Naive thymus-derived CD4-positive, alpha-beta T cell (primary cell): ENCODE measurements at places on chromosomes 16 and 17. TPM values are rescaled to one million over a fixed set of nuclear protein-coding genes. Genes with fewer than 3 reads are reported as not detected.

Gene KCNJ18
- polyA plus RNA-seq, result not detected

Gene NDRG4
- polyA plus RNA-seq, result 1.5 TPM

Gene SSTR5
- not detected for polyA plus RNA-seq

Gene GPATCH8
- 40.2 TPM for polyA plus RNA-seq

Gene DPEP3
- polyA plus RNA-seq, result 0.37 TPM

Gene PYDC1
- not detected for polyA plus RNA-seq

Gene NT5M
- polyA plus RNA-seq, result 0.85 TPM

Gene ZNF423
- not detected for polyA plus RNA-seq

Gene INPP5K
- 84.3 TPM for polyA plus RNA-seq

Gene CRHR1
- polyA plus RNA-seq, result not detected

Gene STH
- not detected for polyA plus RNA-seq

Gene CHD9NB
- not detected for polyA plus RNA-seq

Gene PYY
- not detected for polyA plus RNA-seq
